Memory B cell (primary cell): ENCODE measurements at places on chromosomes 13 and 19.

- peak; percentile 11 for DNase-seq
Observed at GRCh38 chr13:29935309-29935981, 85.0 kb upstream of the UBL3 start.

- no peak for DNase-seq
Observed at GRCh38 chr19:32171719-32172151, 173.7 kb upstream of the ZNF507 start.

GRCh38 chr13:93589788-93590187 is 363.2 kb downstream of the GPC6 start:
- no peak for DNase-seq

GRCh38 chr13:100773429-100773828 is 98.8 kb upstream of the TMTC4 start:
- no peak for DNase-seq

- no peak for DNase-seq
Observed at GRCh38 chr13:43058318-43058674, 34.9 kb downstream of the DNAJC15 start.

GRCh38 chr13:43543331-43543730 is 243.4 kb downstream of the ENOX1 start:
- no peak for DNase-seq

DNA sequence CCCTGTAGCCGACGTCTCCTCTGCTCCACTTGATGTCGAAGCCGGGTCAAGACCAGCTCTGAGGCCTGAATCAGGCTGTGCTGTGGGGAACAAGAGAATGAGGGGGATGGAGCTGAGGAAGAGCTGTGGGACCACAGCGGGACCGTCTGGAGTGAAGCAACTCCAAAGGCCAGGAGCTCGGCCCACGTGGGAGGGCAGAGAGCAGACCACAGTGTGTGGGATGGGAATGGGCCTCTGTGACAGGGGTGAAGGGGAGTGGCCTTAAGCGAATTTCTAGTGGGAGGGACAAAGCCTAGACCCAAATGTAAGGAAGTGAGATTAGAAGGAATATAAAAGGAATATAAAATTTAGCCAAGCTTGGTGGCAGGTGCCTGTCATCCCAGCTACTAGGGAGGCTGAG is 3.8 kb upstream of the SLC8A2 start:
- DNase-seq, result no peak

- no peak for DNase-seq
Observed at GRCh38 chr13:112355274-112355838, 20.8 kb upstream of the SPACA7 start.

DNA sequence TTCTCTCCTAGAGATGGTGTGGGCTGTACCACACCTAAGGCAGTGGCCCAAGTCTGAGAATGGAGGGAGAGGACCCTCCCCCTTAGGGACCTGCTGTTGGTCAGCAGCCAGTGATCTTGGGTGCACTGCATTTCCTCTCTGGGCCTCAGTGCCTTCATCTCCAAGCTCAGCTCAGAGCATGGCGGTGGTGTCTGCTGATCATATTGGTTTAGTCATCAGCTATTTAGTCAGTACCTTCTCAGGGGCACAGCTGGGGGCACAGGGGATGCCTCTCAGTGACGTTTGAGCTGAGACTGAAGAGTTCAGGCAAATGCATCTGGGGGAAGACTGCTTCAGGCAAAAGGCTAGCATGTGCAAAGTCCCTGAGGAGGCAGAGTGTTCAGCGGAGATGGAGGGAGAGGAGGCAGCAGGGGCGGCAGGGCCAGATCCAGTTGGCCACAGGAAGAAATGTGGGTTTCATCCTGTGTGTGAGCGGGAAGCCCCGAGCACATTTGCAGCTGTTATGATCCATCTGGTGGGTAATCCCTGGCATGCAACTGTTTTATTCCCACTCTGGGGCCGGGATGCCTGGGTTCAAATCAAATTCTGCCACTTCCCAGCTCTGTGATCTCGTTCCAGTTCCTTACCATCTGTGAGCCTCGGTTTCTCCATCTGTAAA is 15.7 kb upstream of the PGLS start:
- no peak for DNase-seq

DNA sequence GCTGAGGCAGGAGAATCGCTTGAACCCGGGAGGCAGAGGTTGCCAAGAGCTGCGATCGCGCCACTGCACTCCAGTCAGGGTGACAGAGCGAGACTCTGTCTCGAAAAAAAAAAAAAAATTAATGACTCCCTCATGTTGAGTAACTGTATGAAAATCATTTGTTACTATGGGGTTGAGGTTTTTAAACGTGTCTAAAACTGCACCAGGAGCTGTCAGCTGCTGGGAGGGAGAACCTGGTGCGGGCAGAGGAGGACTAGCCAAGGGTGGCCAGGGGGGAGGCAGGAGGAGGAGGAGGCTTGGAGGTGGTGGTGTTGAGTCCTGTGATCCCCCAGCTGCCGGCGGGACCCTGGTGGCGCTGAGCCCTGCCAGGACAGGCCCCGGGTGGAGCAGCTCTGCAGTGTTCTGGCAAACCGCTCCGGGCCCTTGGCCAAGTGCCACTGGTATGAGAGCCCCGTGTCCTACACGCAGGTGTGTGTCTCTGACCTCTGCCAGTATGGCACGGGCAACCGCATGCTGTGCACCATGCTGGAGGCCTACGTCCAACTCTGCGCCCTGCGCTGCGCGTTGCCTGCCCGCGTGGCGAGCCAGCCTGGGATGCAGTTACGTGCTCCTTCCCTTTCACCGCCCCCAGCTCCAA is 17.1 kb upstream of the FXYD3 start:
- DNase-seq, result no peak

DNA sequence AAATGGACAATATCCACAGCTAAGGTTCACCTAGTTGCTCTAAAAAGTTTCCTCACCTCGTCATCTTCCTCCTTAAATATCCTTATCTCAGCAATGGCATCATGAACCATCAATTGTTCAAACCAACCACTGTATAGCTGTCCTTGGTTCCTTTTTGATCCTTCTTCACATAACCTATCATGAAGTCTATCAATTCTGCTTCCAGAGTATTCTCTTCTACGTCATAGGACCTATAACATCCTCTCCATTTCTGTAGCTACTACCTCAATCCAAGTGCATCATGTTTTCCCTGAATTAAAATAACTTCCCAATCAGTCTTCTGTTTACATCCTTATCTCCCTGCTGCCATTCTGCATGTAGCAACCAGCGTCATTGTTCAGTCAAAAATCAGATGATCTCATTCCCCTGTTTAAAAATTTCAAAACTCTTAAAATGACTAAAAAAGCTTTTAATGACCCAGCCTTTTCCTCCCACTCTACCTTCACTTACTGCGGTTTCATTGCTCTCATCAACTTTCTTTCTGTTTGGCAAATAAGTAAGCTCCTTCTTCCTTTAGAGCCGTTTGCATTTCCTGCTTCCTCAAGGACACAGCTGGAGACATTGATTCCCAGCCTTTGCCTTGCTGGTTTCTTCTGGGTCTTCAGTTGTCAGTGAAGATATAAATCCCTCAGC is 223.9 kb upstream of the MIR17HG start:
- DNase-seq, result no peak

DNA sequence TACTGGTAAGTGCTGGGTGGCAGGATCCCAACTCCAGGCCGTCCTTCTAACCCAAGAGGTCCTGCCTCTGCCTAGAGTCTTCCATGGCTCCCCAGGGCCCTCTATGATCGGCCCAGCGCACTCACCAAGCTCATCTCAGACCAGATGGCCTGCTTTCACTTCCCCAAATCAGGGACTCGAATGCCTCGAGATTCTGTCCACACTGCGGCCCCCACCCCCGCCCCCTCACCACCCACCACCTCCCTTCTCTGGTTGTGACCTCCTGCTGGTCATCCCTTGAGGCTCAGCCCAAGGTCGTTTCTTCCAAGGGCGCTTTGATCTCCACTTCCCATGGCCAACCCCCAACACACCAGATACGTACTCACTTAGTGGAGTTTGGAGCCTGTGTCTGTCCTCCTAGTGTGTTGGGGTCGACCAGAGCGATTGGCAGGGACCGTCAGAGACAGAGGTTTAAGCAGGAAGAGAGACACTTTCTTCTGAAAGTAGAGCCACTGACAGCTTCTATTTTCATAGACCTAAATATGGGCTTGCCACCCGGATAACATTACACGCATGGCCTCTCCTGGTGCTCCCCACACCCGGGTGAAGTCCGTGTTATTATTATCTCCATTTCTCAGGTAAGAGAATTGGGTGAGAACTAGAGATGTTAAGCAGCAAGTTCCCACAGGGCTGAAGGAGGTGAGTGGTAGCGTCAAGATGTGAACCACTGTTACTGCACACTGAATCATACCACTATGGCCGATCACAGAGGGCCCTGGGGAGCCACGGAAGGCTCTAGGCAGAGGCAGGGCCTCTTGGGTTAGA is at the start of gene FCER2:
FCER2 (minus strand) TSS at position 478 of the 804 bp plus-strand sequence. CDS start 2,371 bp downstream, outside the sequence.
- DNase-seq, result peak; percentile 66

DNA sequence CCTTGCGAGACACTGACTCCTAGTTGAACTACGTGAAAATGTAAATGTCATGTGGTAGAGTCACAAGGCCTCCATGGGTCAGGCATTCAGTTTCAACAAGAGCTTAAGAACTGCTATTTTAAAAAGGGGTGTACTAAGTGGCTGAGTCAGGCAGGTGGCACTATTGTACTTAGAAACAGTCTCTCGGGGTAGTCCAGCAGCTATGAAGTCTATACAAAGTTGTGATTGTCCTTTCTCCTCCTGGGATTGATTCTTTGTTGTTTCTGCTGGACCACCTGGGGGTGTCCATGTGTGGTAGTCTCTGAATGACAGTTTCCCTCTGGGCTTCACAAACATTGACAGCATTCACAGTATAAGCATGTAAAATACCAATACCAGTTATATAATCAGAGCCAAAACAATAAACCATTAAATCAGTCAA is 33.0 kb downstream of the UGGT2 start:
- no peak for DNase-seq

GRCh38 chr13:107942030-107942617 is 273.2 kb downstream of the LIG4 start:
- DNase-seq, result no peak

DNA sequence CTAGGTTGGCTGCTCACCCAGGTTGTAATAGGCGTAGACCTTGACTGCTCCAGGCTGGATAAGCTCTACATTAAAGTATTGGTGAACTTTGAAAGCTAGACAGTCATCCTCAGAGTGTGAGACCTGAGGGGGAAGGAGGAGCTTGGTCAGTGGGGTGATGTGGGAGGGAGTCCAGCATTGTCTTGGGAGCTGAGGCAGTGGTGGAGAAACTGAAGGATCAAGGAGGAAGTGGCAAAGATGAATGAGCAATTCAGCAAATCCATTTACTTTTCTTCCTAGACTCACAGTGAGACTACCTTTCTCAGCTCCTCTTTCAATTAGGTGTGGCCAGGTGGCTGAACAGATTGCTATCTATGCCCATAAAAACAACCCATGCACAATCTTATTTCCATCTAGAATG is 10.2 kb upstream of the TNFSF14 start:
- DNase-seq, result no peak

DNA sequence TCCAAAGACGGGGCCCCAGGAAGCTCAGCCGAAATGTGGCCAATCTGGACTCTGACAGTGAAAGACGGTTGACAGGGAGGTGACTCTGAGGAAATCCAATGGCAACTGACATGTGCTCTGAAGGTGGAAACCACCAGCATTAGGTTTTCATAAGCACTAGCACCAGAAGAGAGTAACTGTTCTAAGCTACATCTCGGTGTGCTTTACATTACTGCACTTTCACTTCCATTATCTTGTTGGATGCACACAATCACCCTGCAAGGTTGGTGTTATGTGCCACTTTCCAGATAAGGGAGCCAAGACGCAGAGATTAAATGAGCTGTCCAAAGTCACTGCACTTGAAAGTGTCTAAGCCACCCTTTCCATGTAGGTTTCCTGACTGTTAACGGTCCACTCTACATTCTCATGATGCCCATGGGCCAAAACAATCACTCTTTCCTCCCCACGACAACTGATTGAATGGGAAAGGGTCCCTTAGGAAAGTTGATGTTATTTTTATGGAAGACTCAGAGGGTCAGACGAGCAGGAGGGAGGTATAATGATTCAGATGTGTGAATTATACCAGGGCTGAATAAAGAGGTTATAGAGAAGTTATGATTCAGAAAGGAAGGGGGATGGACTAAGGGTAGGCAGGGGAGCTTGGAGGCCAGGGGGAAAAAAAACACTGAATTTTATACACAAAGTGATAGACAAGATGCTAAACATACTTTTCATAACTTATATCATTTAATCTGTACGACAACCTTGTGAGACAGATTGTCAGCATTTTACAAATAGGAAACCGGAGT is 52.8 kb downstream of the RUBCNL start:
- DNase-seq, result no peak

- no peak for DNase-seq
Observed at GRCh38 chr13:113623491-113624234, 34.3 kb downstream of the ATP4B start.

- DNase-seq, result no peak
Observed at GRCh38 chr13:33512880-33513554, 227.5 kb upstream of the STARD13 start.

DNA sequence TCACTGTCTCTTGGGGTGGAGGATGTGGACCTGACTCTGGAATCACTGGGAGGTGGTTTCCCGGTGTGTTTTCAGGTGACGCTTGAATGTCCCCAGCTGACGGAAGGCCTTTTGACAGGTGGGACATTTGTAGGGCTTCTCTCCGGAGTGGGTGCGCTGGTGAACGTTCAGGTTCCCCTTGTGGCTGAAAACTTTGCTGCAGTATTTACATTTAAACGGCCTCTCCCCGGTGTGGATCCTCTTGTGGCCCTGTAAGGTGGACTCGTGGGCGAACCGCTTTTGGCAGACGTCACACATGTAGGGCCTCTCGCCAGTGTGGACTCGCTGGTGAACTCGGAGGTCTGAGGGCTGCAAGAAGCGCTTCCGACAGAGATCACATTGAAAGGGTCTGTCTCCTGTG is 7.8 kb downstream of the ZSCAN5B start:
- no peak for DNase-seq

- no peak for DNase-seq
Observed at GRCh38 chr19:52896431-52897137, 851 bp downstream of the ZNF320 start.

DNA sequence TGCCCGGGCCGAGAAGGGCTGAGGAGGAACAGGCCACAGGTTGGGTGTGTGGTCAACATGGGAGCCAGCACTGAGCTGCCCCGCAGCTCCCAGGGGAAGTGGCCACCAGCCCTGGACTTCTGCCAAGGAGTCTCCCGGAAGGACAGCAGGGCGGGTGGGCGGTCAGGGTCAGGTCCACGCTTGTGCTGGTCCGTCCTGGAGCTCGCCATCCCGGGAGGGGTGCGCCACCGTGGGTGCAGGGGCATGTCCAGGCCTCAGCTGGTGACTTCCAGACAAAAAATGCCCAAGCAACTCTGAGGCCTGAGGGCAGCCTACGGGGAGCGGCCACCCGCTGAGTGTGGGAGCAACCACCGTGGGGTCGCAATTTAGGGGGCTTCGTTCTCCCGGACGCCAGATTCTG is 21.4 kb upstream of the SLC15A1 start:
- DNase-seq, result no peak

- DNase-seq, result no peak
Observed at GRCh38 chr19:2246014-2246620, 3.0 kb upstream of the AMH start.

DNA sequence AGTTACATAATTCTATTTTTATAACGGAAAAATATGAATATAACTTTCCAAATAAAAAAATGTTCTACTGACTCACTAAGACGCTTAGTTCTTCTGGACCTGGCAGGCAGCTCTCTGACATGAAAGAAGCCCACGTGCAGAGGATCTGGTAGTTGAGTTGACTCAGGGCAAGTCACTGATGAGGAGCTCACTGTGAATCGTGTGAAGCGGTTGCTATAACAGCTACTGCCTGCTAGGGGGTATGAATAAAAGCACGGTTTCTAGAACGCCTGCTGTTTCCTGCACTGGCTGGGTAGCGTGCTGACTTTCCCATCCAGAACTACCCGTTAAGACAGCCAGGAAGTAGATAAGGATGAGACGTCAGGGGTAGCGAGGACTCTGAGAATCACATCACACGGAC is 54.7 kb upstream of the WASF3 start:
- DNase-seq, result no peak

- DNase-seq, result no peak
Observed at GRCh38 chr13:94330552-94331071, 148.9 kb downstream of the DCT start.
